ENCODE measurements at places on chromosomes 5 and 9.

- H3K36me3 ChIP-seq, result no peaks in the 10 kb centered on the region
- no peaks in the 10 kb centered on the region for H3K27me3 ChIP-seq
- H3K4me1 ChIP-seq, result peaks cover 48% of the 10 kb centered on the region
- peak; percentile 99 for DNase-seq
- H3K27ac ChIP-seq, result peak overlapping the region; percentile 89
- no peak overlapping the region for H3K4me3 ChIP-seq
These were observed 47.6 kb upstream of the EXOC3 start for GRCh38 chr5:395156-395920.

GRCh38 chr5:104998169-104998568 is 1435.6 kb upstream of the NUDT12 start:
- no peak for DNase-seq
- H3K36me3 ChIP-seq, result no peaks in the 10 kb centered on the region
- no peak overlapping the region for H3K4me3 ChIP-seq

DNA sequence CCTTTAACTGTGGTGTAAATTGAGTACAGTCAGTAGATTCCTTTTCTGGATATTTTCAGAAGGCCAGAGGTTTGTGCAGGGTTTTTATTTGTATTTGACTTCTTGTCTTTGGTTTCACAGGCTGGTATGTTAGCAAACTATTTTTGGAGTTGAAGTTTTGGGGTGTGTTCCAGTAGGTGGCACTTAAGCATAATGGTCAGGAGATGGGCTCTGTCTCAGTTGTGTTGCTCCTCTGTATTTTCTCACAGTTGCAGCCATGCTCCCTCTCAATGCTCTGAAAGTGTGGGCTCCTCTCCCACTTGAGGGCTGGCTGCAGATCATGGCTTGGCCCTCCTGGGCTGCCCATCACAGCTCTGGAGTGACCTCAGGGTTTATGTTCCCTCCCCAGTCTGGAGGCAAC is 267.0 kb upstream of the PCSK5 start:
- H3K4me1 ChIP-seq, result no peaks in the 10 kb centered on the region
- no peaks in the 10 kb centered on the region for H3K27me3 ChIP-seq
- DNase-seq, result no peak
- H3K4me3 ChIP-seq, result no peak overlapping the region
- H3K36me3 ChIP-seq, result no peaks in the 10 kb centered on the region
- no peak overlapping the region for H3K27ac ChIP-seq

- H3K4me3 ChIP-seq, result no peak overlapping the region
- H3K27ac ChIP-seq, result no peak overlapping the region
- no peak for DNase-seq
- H3K36me3 ChIP-seq, result peaks cover 24% of the 10 kb centered on the region
- H3K27me3 ChIP-seq, result no peaks in the 10 kb centered on the region
These were observed 22.4 kb downstream of the MAP1B start for GRCh38 chr5:72129725-72130124.

GRCh38 chr5:79357398-79357797 is 121.5 kb downstream of the JMY start:
- H3K4me3 ChIP-seq, result no peak overlapping the region
- H3K36me3 ChIP-seq, result no peaks in the 10 kb centered on the region
- DNase-seq, result no peak
- H3K4me1 ChIP-seq, result no peaks in the 10 kb centered on the region
- H3K27me3 ChIP-seq, result no peaks in the 10 kb centered on the region

DNA sequence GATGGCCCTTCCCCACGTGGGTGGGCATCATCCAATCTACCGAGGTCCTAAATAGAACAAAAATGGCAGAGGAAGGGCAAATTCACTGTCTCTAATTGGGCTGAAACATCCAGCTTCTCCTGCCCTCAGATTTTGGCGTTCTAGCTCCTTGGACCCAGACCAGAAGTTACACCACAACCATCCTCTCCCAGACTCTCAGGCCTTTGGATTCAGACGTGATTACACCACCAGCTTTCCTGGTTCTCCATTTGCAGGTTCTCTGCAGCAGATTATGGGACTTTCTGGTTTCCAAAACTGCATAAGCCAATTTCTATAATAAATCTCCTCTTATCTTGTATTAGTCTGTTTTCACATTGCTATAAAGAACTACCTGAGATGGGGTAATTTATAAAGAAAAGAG is 73.6 kb upstream of the STARD4 start:
- no peaks in the 10 kb centered on the region for H3K36me3 ChIP-seq
- no peak overlapping the region for H3K4me3 ChIP-seq
- H3K27me3 ChIP-seq, result no peaks in the 10 kb centered on the region
- peaks cover 3% of the 10 kb centered on the region for H3K4me1 ChIP-seq
- H3K27ac ChIP-seq, result no peak overlapping the region
- DNase-seq, result no peak

GRCh38 chr5:44565902-44566301 is 176.7 kb upstream of the FGF10 start:
- H3K36me3 ChIP-seq, result no peaks in the 10 kb centered on the region
- H3K27ac ChIP-seq, result no peak overlapping the region
- peak; percentile 44 for DNase-seq
- H3K4me1 ChIP-seq, result no peaks in the 10 kb centered on the region
- no peak overlapping the region for H3K4me3 ChIP-seq

GRCh38 chr9:38687992-38688391 is 31.9 kb downstream of the FAM240B start:
- H3K27me3 ChIP-seq, result no peaks in the 10 kb centered on the region
- no peak overlapping the region for H3K4me3 ChIP-seq
- H3K27ac ChIP-seq, result no peak overlapping the region

DNA sequence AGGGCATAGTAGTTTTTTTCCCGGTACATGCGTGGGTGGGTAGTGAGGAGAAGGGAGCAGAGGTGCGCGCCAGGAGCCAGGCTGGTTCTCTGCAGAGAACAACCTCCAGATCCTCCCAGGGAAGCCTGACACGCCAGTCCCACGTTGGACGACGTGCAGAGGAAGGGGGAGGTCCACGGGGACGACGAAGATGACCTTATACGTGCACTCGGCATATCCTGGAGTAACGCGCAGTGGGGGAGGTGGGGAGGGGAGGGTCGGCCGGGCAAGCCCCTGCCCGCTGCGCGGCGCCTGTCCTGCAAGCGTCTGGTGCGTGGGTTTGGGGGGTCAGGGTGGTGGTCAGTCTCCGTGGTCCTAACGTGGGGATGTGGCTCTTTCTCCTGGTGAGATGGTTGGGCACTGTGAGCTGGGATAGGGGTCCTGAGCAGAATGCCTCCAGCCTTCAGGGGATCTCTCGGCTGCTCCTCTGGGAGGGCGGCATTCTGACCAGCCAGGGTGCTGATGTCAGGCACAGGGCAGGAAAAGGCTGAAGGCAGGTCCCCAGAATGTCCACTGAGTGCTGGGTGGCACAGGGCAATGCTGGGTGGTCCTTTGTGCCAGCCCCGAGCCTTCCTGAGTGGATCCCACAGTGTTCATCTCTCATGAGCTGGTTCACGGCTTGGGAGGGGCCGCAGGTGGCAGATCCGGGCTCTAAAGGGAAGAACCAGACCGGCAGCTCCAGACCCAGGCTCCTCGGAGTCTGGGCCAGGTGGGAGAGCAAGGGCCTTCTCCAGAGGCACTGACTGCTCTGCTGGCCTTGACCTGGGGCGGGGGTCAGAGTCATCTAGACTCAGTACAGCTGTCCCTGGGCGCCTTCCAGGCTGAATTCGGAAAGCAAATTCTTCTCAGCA is 10.5 kb upstream of the SCGB3A1 start:
- H3K27ac ChIP-seq, result no peak overlapping the region
- H3K4me1 ChIP-seq, result no peaks in the 10 kb centered on the region
- H3K4me3 ChIP-seq, result no peak overlapping the region
- peaks cover 45% of the 10 kb centered on the region for H3K27me3 ChIP-seq
- no peak for DNase-seq
- H3K36me3 ChIP-seq, result no peaks in the 10 kb centered on the region

DNA sequence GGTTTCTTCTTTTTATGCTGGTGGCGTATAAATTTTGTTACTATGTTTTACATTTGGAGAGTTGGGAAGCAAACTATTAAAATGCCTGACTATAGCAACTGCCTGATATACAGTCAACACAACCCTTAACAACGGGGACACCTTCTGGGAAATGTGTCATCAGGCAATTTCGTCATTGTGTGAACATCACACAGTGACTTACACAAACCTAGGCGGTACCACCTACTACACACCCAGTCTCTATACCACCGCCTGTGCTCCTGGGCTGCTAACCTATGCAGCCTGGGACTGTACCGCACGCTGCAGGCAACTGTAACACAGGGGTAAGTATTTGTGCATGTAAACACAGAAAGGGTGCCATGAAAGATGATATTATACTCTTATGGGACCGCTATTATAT is 1.3 kb upstream of the CDHR2 start:
- H3K36me3 ChIP-seq, result no peaks in the 10 kb centered on the region
- no peak overlapping the region for H3K4me3 ChIP-seq
- no peak overlapping the region for H3K27ac ChIP-seq

GRCh38 chr5:111453747-111454146 is 58.6 kb downstream of the STARD4 start:
- peak; percentile 78 for DNase-seq
- no peaks in the 10 kb centered on the region for H3K27me3 ChIP-seq
- H3K36me3 ChIP-seq, result no peaks in the 10 kb centered on the region
- H3K27ac ChIP-seq, result peak overlapping the region; percentile 99

DNA sequence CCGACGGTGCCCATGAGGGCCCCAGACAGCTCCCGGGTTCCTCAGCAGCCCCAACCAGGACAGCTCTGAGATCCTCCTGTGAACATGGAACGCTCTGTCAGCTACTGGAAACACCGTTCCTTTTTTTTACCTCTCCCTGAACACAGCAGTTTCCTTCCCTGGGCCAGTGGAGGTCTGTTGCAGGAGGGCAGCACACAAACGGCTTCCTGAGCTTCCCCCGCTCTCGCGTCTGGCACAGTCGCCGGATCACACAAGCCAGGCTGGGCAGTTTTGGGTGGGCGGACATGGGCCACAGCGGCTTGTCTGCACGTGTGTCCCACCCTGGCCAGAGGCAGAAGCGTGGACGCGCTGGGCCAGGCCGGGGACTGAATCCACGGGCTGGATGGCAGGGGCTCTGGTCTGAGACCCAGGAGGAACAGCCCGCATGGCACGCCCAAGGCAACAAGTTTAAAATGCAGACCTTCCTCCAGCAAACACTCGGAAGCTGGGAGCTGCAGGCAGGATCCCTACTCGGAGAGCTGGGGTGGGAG is 106.8 kb upstream of the SARDH start:
- no peak for DNase-seq
- no peak overlapping the region for H3K4me3 ChIP-seq
- no peak overlapping the region for H3K27ac ChIP-seq
- no peaks in the 10 kb centered on the region for H3K27me3 ChIP-seq
- H3K36me3 ChIP-seq, result peaks cover 70% of the 10 kb centered on the region

DNA sequence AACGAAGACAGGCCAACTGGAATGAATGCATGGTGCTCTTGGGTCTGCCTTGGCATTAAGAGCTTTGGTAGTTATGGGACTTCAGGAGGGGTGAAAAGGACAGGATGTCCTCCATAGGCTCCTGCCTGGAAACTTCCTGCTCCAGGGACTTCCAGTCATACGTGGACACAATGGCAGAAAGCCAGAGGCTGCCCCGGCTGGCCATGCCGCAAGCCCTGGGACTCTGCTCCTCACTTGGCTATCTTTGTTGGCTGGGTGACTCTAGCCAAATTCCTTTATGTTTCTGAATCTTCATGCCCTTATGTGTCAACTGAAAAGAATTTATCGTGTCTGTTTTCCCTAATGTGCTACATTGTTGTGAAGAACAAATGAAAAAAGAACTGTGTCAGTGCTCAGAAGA is 136.9 kb downstream of the SIL1 start:
- no peaks in the 10 kb centered on the region for H3K27me3 ChIP-seq
- H3K4me1 ChIP-seq, result peaks cover 22% of the 10 kb centered on the region
- no peak overlapping the region for H3K4me3 ChIP-seq
- H3K36me3 ChIP-seq, result no peaks in the 10 kb centered on the region
- H3K27ac ChIP-seq, result peak overlapping the region; percentile 19

DNA sequence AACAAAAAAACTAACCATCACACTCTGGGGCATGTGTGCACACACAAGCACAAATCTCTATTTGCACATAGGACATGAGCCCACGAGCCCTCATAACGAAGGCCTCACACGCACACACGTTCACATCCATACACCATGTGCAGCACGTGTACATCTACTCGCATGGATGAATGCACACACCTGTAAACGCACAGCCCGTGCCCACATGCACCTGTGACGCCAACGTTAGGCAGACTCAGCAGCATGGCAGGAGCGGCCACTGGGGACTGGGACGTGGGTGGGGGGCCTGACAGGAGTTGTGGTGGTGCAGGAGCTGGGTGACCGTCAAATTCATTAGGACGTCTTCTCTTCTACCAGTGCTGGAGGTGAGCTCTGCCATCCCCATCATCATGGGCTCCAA is 3.2 kb downstream of the SLC34A1 start:
- no peak overlapping the region for H3K4me3 ChIP-seq
- peaks cover 50% of the 10 kb centered on the region for H3K27me3 ChIP-seq

GRCh38 chr9:126524353-126525077 is 89.2 kb upstream of the LMX1B start:
- no peak for DNase-seq
- H3K27me3 ChIP-seq, result peaks cover 94% of the 10 kb centered on the region
- H3K36me3 ChIP-seq, result no peaks in the 10 kb centered on the region
- H3K27ac ChIP-seq, result no peak overlapping the region
- no peaks in the 10 kb centered on the region for H3K4me1 ChIP-seq

DNA sequence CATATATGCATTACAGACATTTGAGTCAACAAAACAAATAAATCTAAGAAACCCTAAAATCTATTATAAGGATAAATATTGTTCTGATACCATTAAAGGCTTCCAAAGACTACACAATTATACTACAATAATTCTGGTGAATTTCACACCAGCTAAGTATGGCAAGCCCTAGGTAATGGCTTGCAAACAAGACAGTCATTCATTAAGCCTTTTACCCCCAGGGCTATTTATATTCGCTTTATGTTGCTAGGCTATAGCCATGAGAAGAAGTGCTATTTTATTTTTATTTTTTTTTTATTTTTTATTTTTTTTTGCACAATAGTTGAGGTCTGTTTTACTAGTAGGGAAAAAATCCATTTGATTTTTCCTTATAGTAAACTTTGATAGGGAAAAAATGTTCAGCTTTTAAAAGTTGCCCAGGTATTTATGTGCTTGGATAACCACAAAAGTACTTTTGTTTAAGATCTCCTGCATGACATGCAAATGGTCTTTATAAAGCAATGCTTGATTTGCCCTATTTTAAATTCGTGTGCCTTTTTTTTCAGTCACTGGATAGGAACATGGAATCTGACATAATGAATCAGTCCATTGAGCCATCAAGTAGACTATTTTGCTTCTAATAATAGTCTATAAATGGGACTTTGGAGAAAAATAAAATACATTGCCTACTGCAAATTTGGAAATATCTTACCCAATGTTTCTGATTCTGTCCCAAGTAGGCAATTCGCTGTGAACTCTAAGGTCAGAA is 946.3 kb upstream of the COX7C start:
- H3K4me3 ChIP-seq, result no peak overlapping the region
- DNase-seq, result no peak
- no peaks in the 10 kb centered on the region for H3K4me1 ChIP-seq
- no peaks in the 10 kb centered on the region for H3K27me3 ChIP-seq
- H3K27ac ChIP-seq, result no peak overlapping the region
